Right cardiac atrium (tissue), 5 donors: ENCODE measurements at places on chromosomes 7 and 10.

GRCh38 chr7:21462081-21462480 is 34.2 kb downstream of the SP4 start:
- no peak for DNase-seq

- no peak for DNase-seq
Measured at GRCh38 chr10:71077143-71077581, 135.2 kb upstream of the UNC5B start.

DNA sequence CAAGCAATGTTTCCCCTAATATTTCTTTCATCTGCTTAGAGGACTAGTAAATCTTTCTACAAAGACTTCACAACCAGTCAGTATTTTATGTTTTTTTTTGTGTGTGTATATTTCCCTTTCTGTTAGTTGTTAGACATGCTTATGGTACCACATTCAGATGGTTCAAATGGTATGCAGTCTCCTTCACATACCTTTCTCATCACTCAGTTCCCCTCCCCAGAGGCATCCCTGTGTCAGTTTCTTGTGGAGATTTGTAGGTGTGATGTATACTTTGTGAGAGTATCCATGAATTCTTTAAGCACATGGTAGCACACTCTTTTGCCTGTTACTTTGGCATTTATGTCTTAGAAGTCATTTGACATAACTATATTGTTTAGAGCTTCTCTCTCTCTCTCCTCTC is 4.4 kb downstream of the ZNF485 start:
- no peak for DNase-seq

DNA sequence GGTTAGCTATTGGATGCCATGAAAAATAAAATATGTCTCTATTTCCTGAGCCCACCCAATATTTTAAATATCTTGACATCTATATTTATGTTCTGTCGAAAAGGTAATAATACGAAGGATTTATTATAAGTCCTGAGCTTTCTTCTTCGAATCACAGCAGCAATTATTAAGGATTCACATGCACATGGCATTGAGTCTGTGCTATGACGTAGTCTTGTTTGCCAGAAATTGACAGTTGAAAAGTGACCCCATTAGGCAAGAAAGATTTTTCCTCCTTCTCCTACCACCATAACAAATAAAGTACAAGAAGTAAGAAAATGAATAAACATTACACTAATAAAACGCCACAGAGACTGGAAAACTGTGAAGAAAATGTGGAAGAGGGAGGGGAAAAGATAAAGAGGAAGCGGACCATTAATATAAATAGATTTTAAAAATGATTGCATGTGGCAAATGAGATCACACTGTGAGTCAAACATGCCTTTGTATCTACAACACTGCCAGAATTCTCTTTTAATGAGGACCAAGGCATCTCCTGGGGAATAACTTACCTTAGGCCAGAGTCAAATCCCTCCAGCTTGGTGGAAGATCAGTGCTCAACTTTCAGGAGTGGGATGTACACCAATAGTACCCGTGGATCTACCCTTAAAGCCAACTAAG is 21.6 kb downstream of the FZD1 start:
- DNase-seq = no peak

DNA sequence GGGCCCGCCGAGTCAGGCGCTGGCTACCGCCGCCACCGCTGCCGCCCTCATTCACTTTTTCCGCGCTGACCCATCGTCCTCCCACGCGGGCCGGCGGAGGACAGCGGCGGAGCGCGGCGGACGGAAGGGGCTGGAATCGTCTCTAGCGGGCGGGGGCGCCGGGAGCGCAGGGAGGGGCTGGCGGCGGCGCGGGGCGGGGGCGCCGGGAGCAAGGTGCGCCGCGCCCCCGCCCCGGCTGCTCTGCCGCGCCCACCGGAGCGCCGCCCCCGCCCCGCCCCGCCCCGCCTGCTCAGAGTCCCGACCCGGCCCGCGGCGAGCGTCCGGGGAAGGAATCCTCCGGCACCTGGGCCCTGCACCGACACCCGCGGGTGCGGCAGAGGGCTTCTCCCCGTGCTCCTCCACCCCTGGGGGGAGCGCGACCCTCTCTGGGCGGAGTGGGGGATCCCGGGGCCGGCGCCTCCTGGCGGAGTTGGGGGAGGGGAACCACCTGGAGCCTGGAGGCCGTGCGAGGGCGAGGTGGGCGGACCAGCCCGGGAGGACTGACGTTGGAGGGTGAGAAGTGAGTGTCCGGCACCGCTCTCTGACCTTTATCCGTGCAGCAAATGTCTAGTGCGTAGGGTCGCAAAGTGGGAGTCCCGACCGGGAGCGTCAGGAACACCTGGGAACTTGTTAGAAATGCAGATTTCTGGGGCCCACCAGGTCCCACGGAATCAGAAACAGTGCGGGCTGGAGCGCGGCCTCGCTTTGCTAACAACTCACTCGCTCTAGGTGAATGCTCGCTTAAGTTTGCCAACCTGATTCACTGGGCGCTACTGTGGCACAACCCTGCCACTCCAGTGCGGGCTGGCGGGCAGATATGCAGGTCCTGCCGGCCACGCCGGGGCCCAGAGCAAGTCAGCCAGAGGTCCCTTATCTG is at the start of gene COBL:
TSS of gene COBL (minus strand) at position 144 of the 916 bp plus-strand sequence. CDS start 176 bp downstream, outside the sequence.
- DNase-seq = peak; percentile 65

DNA sequence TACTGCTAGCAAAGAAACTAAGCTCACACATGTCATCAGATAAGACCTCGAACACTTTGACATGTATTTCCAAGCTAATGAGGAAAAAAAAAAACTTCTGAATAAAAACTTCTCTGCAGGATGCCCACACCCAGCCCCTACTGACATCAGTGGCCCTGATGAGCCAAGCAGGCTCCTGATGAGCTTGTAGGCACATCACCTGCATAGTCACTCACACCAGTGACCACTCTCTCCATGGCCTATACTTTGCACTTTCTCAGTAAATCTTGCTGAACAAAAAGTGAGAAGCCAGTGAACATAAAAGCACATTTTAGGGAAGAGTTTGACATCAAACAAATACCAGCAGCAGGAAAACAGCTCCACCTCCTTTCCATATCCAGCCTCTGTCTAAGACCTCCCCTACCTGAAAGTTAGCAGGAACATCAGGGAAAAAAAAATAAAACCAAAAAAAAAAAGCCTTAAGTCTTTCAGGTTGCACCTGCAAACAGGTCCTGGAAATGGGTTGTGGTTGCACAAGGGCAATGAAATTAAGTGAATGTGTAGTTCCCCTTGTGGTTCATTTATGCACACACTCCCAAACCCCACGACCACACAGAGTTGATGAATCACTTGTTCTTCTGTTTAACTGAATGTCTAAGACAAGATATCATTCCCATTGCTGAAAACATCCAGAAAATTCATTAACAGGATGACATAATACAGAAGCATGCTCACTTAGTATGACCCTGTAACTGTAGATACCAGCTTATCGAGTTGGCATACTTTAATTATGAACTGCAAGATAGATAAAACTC is 205.2 kb upstream of the PDE1C start:
- DNase-seq = no peak

DNA sequence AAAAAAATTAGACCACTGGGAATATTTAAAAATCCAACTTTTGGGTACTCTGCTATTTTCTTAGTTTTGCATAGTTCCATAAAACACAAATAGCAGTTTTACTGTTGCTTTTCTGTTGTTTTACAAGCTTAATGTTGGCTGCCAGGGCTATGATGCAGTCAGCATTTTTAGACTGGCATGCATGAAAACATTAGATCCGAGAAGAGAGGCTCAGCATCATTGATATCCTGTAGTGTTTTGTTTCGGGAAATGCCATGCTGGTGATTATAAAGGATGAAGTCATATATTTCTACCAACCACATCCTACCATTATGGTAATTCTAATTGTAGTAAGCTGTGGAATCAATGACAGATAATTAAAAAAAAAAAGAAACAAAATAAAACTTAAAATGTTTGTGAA is 104.6 kb downstream of the MBL2 start:
- no peak for DNase-seq

DNA sequence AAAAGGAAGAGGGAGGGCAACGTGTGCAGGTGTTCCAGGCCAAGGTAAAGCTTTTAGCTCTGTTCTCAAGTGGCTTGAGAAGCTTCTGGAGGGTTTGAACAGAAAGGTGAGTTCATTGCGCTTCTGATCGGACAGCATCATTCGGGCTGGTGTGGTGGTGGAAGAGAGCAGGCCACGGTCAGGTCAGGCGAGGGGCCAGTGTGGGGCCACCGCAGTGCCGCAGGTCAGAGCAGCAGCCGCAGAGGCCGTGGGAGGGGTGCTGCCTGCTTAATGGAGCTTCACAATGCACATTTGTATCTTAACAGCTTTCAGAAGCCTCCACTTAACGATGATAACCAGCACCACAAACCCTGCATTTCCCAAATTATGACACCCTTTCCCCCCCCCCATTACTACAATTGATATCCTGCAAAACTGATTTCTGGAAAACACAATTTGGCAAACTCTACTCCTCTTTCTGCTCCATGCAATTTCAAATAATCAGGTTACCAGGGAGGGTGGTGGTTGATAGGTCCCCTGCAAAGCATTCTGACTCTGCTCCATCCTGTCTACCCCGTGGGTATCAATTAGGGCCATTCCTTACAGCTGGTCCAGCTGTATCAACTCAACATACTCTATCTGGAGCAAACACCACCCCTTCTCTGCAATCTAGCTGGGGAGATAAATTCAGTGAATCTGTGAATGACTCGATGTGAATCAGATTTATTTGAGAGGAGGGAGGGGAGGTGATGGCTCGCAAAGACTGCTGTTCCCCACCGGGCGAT is 162.9 kb downstream of the ACTR3B start:
- DNase-seq = no peak

DNA sequence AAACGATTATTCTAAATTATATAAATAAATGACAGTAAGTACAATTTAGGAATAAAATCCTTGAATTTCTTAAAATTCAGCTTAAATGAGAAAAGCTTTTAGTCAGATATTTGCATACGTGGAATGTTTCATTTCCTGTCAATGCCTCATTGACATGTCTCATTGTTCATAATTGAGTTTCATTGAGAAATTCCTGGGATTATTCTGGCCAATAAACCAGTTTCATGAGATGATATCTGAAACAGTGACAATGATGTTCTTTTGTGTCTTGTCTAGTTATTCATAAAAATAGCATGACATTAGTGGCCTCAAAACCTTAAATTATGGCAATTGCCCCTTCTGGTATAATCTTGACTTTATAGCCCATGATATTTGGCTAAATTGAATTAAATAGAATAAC is 95.8 kb downstream of the DKK1 start:
- no peak for DNase-seq

GRCh38 chr10:119355930-119356329 is 148.6 kb downstream of the GRK5 start:
- DNase-seq = no peak

- DNase-seq = peak; percentile 84
Measured at GRCh38 chr7:129188372-129188891, at the start of gene SMO. Gene SMO, plus strand, starts transcription at chr7:129188633. Its CDS starts 519 bp downstream, at chr7:129189152.
